ENCODE measurements at places on chromosomes 1 and 21.

DNA sequence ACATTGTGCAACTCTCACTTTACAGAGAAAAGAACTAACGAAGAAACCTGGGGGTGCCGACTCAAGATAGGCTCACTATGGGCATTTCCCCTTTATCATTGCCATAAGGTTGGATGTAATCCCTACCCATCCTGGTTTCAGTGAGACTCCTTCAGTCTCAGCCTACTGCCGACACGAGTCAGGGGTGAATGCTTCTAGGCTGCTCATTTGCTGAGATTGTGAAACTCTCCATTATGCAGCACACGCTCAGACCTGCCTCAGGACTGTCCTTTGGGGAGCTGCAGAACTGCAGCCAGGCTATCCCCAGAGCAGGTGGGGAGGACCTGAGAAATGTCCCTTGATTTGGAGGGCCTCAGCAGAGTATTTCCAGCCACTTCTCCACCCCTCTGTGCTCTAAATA lies 22.2 kb downstream of the TSHB start:
- no peak for DNase-seq

DNA sequence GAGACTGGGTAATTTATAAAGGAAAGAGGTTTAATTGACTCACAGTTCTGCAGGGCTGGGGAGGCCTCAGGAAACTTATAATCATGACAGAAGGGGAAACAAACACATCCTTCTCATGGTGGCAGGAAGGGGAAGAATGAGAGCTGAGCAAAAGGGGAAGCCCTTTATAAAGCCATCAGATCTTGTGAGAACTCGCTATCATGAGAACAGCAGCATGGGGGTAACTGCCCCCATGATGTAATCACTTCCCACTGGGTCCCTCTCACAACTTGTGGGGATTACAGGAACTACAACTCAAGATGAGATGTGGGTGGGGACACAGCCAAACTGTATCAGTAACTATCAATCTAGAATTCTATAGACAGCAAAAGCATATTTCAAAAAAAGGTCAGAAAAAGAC lies 64.7 kb upstream of the ACTRT2 start:
- DNase-seq, result no peak

- DNase-seq, result peak; percentile 41
Observed at GRCh38 chr1:156167536-156167935, 14.2 kb downstream of the SEMA4A start.

- DNase-seq, result no peak
Observed at GRCh38 chr21:29228306-29228705, 70.4 kb upstream of the BACH1 start.

- no peak for DNase-seq
Observed at GRCh38 chr1:216607067-216607697, 116.0 kb downstream of the ESRRG start.

GRCh38 chr1:47644212-47644573 lies 206.3 kb downstream of the FOXD2 start:
- DNase-seq, result peak; percentile 40

DNA sequence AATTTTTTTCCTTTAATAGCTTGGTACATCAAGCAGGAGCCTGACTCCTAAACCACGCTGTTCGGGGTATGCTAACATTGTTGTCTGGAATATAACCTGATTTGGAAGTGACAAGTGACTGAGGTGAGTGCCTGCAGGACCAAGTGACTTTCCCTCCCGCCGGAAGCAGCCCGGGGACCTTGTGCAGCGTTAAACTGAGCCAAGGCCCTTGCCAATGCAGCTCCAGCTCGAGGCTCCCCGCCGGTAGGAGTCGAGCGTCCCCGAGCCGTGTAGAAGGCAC lies 716 bp upstream of the MTARC1 start:
- DNase-seq, result no peak

DNA sequence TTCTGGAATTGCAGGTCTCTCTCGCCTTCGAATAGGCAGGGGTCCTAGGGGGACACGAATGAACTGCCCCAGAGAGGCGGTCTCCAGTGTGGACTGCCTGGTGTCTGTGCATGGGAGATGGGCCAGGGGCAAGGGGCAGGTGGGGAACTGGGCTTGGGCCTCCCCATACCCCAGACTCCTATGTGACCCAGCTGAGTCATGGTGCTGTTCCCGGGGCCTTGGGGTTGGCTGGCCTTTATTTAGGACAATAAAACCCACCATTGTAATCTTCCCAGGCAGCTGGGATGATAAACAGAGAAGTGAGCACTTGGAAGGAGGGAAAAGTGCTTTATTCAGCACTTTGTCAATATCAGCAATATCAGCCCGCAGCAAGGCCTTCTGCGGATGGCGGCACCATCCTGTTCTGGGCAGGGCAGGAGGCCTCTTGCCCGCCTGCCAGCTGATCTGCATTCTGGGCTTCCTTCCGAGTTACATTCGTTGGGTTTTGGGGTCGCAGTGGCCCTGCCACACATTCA lies 209.0 kb upstream of the TMEM51 start:
- DNase-seq, result no peak

DNA sequence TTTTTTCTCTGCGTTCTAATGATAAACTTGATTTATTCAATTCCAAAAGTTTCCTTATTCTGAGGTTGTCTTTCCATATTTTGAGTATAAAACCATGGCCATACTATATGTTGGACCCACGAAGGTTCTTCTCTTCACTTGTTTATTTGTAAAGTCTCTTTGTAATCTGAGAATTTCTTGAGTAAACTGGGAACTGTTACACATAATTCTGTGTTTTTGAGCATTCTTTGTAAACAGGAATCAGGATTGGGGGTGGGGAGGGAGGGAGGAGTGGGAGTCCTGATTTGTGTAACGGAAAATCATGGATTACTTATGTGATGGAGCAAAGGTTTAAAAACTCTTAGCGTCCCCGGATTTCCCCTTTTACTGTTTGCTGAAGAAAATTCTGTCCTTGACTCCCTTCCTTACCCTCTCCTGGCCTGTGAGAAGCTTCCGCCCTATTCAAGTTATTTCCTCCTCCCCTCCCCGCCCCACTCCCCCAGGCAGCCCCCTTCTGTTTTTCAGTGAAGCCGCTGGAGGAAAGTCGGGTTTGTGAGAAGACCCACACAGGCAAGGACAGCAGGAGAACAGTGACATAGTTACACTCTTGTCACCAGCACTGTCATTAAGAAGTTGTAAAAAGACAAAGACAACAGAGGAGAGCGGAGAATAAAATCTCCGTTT lies 6.4 kb upstream of the NBPF11 start:
- DNase-seq, result no peak

- peak; percentile 98 for DNase-seq
Observed at GRCh38 chr1:219659684-219660083, 46.8 kb upstream of the ZC3H11B start.

DNA sequence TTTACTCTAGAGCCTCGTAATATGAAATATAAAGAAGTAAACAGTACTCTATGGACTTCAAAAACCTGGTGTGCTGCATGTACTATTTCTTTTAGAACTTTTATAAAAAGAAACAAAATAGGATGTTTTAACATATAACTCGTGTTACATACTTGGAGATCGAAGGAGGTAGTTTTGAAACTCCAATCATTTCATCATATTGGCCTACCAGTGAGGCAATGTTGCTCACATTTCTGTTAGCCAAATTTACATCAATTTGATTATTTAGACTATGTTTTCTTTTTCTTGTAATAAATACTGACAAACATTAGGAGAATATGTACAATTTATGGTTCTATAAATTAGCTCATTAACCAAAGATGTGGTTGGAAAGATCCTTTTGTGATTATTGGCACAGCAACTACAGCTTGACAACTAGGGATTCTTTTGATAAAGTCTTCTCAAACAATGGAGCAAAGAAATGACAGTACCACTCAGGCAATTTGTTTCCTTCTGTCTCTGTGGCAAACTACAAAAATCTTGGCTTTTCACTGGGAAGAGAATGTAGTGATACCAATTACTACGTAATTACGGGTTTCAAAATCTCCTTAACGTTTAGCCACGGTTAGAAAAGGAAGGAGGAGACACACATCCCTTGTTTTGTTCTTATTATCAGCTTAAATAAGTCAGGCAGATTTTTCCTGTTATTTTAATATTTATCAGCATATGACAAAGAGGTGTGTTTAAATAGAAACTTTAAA lies 266.6 kb upstream of the SGIP1 start:
- DNase-seq, result no peak

DNA sequence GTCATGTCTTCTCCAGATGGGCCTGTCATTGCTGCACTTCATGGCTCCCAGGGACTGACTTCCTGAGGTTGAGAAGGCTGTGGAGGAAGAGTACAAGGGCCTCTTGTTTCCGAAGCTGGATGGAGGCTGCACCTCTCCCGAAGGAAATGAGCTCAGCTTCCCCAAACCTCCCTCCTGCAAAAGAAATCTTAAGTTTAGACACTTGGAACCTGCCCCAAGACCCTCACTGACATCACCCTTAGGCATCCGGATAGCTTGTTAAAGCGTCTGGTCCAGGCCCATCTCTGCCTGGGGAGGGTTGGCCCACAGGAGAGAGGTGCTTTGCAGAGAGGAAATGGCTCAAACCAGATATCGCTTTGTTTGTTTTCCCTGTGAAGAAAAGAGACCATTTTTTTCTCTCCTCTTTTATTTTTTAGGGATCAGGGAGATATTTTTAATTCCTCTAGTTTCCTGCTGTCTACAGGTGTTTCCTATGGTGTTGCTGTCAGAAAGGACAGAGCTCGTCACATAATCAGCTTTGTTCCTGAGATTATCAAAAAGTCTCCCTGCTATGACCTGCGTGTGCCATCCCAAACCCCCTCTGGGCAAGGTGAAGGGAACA lies 25.0 kb downstream of the RCSD1 start:
- DNase-seq, result no peak

- DNase-seq, result peak; percentile 87
Observed at GRCh38 chr21:37700641-37701202, 215.5 kb downstream of the KCNJ6 start.

DNA sequence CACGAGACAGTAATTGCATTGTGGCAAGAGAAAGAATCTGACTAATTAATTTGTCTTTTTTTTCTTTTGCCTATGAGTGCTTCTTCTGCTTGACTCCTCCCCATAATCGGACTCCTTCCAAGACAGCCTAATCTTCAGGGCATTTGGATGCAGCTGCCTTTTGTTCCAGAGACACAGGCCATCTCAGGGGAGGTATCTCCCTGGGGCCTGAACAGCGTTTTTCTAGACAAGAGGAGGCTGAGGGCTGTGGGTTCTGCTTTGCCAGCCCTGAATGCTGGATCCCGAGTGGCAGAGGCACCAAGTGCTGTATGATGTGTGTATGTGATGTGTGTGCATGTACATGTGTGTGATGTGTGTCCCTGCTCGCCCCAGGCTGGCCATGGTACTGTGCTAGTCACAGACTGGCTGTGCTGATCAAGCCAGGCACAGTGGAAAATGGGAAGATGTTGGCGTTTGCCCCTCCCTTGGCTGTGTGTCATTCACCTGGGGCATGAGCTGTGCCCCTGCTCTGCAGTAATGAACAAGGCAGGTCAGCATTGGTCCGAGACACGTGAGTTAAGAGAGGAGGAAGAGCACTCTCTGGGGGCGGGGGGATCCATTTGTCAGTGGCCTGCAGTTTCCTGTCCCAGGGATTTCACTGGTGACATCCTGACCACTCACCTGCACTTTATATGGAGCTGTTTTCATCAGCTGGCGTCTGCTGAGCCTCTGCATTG lies 77.2 kb downstream of the ADARB1 start:
- DNase-seq, result no peak

DNA sequence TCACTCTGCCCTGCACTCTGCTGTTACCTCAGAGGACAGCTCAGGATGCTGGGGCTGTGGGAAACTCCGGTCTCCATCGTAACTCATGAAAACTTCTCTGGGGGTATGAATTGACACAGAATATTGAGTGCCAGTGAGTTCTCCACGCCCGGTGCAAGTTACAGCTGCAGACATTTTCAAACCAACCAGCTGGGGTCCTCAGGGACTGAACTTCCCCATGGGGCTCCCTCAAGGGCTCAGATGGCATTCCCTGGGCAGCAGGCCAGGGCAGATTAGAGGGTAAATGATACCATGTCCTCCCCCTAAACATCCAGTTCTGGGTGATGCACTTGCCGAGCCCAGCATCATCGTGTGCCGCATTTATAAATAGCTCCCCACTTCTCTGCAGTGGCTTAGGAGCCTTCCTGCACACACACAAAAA lies 27.8 kb upstream of the CCSAP start:
- DNase-seq, result no peak

GRCh38 chr1:217078078-217078690 lies 355.0 kb upstream of the ESRRG start:
- DNase-seq, result no peak

GRCh38 chr1:211764701-211765100 lies 65.9 kb downstream of the LPGAT1 start:
- no peak for DNase-seq

DNA sequence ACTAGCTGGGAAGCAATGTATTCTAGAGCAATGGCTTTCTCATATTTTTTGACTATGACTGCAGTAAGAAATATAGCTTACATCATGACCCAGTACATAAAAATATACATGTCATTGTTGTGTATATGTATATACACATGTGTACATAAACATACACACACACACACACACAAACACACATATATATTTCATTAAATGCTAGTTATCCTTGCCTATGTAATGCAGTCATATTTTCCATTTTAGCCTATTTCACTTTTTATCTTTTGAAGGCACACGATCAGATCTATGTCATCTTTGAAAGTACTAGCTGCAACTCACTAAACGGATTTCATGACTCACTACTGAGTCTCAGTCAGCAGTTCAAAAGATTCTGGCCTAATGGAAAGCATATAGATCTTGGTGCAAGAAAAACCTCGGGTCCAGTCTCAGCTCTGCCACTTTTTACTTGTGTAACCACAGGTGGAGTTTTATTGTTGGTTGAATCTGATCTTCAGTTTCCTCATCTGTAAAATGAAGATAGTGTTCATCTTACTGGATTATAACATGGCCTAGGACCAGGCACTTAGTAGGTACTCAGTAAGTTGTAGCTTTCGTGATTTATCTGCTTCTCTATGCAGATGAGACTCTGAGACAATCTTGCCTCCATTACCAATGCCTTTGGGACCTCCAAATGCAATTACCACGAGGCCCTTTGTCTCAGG lies 325.6 kb downstream of the RRAGC start:
- no peak for DNase-seq

DNA sequence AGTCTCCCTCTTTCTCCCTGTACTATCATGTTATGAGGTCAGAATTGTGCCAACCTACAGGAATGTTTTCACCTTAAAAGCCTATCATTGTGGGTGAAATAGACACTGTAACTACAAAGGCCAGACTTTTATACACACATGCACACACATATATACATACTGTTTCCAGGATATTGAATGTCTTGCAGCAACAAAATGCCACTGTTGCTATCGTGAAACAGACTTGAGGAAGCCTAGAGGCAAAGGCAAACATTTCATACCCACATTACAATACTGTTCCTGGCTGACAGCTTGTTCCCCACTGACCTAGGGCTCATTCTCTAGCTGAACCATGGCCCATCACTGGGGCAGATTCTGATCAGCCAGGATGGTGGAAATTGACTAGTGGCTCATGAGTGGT lies 125.1 kb upstream of the DUSP10 start:
- no peak for DNase-seq

DNA sequence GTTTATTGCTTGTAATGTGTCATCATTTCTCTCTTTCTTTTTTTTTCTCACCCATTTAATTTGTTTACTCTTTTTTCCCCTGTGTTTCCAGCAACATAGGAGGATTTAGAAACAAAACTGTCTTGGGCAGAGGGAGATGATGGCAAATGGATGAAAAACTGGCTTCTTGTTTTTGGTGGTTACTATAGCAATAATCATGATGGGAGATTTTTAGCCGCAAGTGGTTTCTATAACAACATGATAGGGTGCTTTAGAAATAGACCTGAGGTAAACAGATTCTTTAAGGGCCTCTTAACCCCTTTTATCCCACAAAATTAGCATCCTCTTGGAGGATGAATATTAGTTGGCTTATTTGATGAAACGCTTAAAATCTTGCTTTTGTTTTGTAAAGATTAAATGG lies 51.6 kb downstream of the CRB1 start:
- no peak for DNase-seq

- peak; percentile 67 for DNase-seq
Observed at GRCh38 chr1:14987829-14988603, 165.5 kb upstream of the TMEM51 start.
